Stimulated activated CD8-positive, alpha-beta memory T cell treated with anti-CD3 and anti-CD28 coated beads, Interleukin-15, amount 100 ng/mL, for 24 hours (primary cell): ENCODE measurements at places on chromosomes 2 and 18.

DNA sequence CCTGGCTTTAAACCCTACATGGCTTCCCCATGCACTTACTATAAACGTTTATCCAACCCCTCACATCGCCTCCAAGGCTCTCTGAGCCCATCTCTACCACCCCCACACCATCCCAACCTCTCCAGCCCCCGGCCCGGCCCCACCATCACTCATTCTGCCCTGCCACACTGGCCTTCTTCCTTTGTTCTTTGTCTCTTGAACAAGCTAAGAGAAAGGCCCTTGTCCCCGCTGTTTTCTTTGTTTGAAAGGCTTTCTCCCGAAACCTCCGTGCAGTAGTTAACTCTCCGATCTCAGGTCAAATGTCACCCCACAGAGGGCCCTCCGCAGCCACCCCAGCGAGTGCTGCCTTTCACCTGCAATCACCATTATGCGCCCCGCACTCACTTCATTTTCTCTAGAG is 100.4 kb downstream of the AFF3 start:
- no peak for DNase-seq

GRCh38 chr2:54042897-54043620 is 72.3 kb upstream of the PSME4 start:
- no peak for DNase-seq

DNA sequence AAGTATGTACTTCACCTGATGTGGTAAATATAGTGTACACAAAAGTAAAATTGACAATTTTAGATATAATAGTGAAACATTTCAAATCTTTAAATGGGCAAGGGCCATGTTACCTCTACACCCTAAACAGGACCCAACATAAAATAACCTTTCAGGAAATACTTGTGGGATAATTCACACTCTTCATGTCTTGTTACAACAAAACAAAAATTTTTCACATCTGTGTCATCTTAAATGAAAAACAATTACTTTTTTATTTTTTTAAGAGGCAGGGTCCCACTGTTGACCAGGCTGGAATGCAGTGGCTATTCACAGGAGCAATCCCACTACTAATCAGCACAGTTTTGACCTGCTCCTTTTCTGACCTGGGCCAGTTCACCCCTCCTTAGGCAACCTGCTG is 42.1 kb downstream of the SRBD1 start:
- no peak for DNase-seq

DNA sequence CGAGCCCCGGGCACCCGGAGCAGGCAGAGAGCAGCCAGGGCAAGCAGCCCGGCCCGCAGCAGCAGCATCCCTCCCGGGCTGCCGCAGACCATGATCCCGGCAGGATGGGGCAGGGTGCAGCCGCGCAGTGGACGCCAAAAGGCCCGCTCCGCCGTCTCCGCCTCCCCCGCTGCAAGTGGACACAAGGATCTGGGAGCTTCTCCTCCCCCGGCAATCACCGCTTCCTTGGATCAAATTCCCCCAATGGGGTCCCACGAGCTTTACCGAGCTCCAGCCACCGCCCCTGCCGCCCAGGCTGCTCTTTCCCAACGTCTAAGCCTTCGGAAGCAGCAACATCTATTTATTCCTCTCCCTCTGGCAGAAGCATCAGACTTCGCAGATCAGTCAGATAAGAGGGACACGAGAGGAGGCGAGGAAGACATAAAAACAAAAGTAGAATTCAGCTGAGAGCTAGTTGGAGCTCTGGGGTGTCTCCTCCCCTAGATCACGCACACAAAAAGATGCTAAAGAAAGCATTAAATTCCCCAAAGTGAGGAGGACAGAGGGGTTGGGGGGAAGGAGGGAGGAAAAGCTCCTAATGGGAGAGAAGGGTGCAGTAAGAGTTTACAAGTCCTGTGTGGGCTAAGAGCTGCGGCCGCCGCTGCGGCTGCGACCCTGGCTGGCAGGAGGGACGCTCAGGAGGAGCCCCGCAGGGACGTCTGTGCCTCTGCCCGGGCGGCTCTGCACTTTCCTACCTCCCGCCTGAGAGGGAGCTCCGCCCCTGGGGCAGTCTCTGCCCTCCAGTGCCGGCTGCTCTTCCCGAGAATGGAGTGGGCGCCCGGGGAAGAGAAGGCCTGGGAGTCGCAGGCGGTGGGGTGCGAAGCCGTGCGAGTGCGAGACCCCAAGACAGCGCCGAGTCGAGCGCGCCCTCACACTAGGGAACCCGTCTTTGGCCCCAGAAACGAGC is at the start of gene FRZB:
Gene FRZB (minus strand): TSS at position 177 of the 946 bp plus-strand sequence. CDS start 85 bp downstream, at position 92.
- DNase-seq: no peak

- DNase-seq: no peak
These were observed 285.9 kb downstream of the MTX2 start for GRCh38 chr2:176555112-176555511.

- no peak for DNase-seq
These were observed 18.4 kb downstream of the RBKS start for GRCh38 chr2:27871802-27872201.

- DNase-seq: no peak
These were observed 36.7 kb downstream of the PRKD3 start for GRCh38 chr2:37287966-37288365.

- DNase-seq: no peak
These were observed 42.7 kb upstream of the RND3 start for GRCh38 chr2:150530168-150530567.

- DNase-seq: no peak
These were observed 159.0 kb downstream of the METTL4 start for GRCh38 chr18:2412281-2412680.

DNA sequence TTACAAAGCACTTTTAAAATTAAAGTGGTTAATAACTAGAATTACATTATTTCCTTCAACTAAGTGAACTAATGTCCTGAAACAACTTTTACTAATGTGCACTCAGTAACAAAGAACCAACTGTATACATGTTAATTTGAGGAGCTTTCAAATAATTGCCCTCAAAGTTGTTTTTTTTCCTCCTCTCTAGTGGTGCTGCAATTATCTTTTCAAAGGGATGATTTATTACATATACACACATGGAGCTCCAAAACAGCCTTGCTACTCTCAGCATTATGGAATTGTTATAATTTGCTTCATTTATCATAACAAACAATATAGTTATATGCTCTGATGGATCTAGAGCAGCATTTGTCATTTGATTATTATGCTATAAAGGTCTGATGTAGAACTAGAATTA is 246.3 kb upstream of the RASGRP3 start:
- no peak for DNase-seq

GRCh38 chr2:48991415-48992131 is 162.7 kb downstream of the FSHR start:
- DNase-seq: no peak

GRCh38 chr18:47501946-47502345 is 250.5 kb upstream of the SKOR2 start:
- DNase-seq: no peak

GRCh38 chr2:133636287-133636686 is 68.0 kb upstream of the NCKAP5 start:
- DNase-seq: no peak

- DNase-seq: no peak
These were observed 59.2 kb downstream of the PTPRM start for GRCh38 chr18:7626175-7626921.

DNA sequence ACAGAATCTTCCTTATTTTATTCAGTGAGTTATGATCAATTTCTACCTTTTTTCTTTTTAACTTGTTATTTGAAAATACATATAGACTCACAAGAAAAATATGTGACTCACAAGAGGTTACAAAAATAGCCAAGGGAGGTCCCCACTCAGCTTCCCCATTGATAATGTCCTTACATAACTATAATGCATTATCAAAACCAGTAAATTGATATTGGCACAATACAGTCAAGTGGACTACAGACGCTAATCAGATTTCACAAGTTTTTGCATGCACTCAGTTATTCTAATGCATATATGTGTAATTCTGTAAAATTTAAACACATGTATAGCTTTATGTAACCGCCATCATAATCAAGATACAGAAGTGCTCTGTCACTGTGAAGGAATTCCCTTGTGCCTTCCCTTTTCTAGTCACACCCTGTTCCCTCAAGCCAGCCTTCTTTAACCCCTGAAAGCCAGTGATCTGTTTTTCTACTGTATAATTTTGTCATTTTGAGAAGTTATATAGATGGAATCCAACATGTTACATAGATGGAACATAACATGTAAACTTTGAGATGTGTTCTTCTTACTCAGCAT is 118.4 kb downstream of the ALMS1 start:
- DNase-seq: no peak

GRCh38 chr18:36066686-36067054 is 689 bp downstream of the RPRD1A start:
- DNase-seq: no peak

GRCh38 chr2:176390276-176391147 is 121.3 kb downstream of the MTX2 start:
- DNase-seq: no peak

DNA sequence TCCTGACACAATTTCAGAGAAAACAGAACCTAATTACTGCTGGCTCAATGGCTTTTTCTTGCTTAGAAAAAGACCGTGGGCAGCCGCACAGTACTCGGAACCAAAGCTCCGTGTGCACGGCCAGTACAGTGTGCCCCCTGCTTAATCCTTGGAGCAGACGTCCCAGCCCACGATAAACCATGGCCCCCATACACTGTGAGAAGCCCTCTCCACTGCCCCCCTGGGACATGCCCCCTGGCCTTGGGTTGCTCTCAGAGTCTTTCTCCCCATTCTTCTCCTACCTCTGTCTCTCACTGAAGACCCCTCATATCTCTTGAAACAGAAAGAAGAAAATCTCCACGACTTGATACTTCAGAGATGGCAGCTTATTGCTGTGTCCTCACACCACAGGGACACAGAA is 44.0 kb downstream of the CYP26B1 start:
- no peak for DNase-seq

- no peak for DNase-seq
These were observed 2.1 kb upstream of the PPP1CB start for GRCh38 chr2:28749526-28749925.

DNA sequence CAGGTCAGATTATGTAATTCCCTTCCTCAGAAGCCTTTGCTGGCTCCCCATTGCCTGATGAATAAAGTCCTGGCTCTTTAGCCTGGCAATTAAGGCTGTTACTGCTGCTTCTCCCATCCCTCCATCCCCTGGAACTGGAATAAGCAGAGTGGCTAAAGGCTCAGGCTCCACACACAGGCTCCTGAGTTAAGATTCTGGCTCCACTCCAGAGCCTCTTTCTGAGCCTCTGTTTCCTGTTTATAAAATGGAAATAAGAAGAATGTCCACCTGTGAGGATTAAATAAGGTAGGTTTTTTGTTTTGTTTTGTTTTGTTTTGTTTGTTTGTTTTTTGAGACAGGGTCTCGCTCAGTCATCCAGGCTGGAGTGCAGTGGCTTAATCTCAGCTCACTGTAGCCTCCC is 50.0 kb downstream of the ZFP36L2 start:
- no peak for DNase-seq

- DNase-seq: no peak
These were observed 20.5 kb upstream of the TET3 start for GRCh38 chr2:73964223-73964622.

- no peak for DNase-seq
These were observed 112.4 kb upstream of the WDR75 start for GRCh38 chr2:189328848-189329245.

DNA sequence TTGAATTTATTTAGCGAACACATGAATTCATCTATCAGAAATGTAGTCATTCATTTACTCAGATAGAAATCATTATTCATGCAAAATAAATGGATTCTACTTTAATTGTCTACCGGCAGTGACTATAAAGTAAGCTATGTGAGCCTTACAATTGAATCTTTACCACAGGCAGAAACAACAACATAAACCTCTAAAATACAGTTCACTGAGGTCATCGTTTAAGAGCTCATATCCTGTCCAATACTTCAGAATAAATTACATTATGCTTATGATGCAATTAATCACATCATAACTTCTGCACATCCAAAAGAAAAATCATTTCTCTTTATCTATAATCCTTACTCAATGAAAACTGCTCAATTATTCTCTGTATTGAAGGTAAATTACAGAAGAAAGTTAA is 244.7 kb downstream of the HNMT start:
- DNase-seq: no peak

DNA sequence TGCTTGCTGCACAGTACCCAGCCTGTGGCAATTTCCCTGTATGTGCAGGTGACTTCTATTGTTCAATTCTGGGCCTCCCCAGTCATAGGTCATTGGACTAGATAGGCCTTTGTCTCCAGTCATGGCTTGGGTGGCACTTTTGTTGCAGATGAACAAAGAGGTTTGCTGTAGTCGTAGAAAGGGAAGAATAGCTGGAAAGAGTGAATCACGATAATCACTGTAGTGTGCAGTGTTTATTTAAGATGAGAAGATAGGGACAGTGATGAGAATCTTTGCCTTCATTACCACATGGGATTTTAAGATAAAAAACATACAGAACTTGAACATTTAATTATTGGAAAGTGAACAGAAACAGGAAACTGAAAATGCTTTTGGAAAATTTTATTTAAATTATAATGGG is 156.1 kb upstream of the CYRIA start:
- DNase-seq: no peak

DNA sequence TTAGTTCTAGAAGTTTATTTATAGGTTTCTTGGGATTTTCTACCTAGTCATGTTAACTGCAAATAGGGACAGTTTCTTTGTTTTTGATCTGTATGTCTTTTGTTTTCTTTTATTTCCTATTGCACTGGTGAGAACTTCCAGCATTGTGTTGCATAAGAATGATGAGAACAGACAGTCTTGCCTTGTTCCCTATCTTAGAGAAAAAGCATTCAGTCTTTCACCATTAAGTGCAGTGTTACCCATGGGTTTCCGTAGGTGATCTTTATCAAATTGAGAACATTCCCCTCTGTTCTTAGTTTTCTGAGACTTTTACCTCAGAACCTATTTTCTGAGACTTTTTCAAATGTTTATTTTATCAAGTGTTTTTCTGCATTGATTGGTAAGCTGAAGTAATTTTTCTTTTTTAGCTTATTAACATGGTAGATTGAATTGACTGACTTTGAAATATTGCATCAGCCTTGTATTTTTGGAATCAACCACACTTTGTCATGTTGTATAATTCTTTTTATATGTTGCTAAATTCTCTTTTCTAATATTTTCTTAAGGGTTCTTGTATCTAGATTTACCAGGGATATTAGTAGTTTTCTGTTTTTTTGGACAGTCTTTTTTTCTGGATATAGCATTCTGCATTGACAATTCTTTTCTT is 17.2 kb downstream of the MFSD6 start:
- DNase-seq: no peak

DNA sequence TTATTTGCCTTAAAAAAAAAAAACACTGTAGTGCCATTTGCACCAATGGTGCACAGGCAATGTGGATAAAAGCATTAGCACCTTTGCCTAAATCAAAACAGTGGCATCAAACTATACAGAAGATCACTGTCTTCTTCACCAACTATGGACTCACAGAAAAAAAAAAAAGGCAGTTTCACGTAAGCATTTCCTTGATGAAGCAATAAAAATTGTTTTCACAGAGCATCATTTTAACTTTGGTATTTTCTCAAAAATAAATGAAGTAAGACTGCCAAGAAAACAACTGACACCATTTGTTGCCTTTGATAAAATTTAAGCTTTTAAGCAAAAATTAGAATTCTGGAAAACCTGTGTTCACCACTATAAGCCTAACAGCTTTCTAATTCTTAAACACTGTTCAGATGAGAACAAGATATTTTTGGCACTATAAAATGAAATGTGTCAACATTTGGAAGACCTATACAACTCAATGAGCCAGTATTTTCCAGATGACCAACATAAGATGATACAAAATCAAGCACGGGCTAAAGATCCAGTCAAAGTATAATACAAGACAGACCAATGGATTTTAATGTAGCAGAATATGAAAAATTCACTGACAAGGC is 21.1 kb downstream of the METTL8 start:
- no peak for DNase-seq

GRCh38 chr2:126913881-126914615 is 15.4 kb downstream of the TEX51 start:
- DNase-seq: no peak
